ENCODE measurements at places on chromosomes 7 and 10.

GRCh38 chr10:106863549-106863948 lies 301.0 kb downstream of the SORCS1 start:
- no peak for DNase-seq

DNA sequence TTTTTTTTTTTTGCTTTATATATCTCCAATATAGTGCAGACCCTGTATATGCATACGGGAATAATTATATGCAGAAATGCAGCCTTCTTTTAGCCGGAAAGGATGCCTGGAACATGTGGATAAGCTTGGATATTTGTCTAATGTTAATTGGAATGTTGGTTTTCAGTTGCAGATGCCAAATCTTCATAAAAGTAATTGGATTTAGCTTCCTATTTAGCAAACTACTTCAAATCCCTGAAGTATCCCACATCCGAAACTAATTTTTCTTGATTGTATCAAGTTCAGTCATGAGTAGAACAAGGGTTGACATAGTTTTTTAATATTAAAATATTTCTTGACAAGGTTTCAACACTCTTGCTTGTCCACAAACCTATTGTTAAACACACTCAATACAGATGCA lies 281.7 kb downstream of the BBS9 start:
- no peak for DNase-seq

DNA sequence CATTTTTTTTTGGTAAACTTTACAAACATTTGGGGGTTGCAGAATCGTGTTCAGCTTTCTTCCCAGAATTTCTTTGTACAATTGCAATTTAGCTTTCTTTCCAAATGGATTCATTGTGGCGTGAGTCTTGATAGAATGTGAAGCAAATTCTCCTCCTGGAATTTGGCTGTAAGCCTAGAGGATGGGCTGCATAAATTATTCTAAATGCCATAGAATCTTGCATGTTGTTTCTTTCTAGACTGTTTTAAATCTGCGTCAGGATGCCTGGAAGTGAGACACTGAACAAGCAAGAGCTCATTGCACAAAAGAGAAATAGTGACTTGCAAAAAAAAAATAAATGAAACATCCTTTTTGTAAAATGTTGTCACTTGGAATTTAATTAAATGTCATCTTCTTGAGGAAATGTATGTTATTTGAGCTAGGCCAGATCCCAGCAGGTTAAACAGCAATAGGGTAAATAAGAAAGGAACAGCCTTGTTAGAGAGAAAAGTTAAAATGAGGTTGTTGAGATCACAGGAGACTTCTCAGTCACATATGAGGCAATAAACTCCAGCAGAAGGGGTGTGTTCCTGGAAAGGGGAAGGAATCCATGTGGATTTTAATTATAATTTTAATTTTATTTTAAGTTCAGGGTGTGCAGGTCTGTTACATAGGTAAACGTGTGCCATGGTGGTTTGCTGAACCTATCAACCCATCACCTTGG lies 483.0 kb downstream of the PLXDC2 start:
- DNase-seq, result no peak

DNA sequence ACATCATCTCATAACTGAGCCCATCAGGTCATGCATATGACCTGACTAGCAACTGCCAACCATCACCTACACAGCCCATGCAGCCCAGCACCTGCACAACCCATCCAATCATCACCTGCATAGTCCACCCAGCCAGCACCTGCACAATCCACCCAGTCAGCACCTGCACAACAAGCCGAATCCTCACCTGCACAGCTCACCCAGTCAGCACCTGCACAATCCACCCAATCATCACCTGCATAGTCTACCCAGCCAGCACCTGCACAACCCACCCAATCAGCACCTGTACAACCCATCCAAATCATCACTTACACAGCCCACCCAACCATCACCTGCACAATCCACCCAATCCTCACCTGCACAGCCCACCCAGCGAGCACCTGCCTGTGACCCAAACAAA lies 33.4 kb upstream of the WDFY4 start:
- peak; percentile 34 for DNase-seq

- DNase-seq, result no peak
Measured at GRCh38 chr7:8321312-8321711, 59.3 kb upstream of the ICA1 start.

GRCh38 chr10:28496481-28496961 lies 36.4 kb upstream of the WAC start:
- DNase-seq, result no peak
